HuH-7 (cell line): ENCODE measurements at places on chromosomes 4 and X.

GRCh38 chr4:149768477-149768876, 47.2 kb downstream of the IQCM start:
- DNase-seq, result no peak

DNA sequence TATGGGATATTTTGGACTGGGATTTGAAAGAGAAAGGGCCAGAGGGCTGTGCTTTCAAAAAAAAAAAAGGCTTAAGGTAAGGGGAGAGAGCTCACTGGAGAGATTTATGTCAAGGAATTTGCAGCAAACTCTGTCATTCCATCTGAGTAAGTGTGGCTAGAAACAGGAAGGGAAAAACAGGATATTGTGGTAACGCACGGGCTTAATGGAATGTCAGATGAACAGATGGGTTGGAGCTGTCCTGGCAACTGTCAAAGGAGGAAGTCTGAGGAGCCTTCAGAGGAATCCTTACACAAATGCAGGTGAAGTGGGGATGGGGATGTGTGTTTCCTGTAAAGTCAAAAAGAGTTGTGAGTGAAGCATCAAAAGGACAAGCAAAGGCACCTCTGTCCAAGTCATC, 15.1 kb upstream of the NKX3-2 start:
- DNase-seq, result no peak

DNA sequence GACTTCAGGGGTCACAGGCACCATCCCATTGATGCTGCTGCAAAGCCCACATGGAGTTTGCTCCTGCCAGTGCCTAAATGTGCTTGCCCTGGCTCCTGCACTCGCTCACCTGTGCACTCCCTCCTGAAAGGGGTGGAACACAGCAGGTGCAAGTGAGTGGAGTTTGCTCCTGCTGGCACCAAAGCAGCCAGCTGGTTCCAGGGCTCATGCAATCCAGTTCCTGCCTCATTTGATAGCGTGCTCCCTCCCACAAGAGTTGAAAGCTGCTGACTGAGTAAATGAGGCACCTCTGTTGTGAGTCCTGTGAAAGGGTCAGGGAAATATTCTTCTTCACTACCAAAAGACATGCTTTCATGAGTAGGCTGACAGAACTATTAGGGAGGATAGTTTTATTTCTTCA, 30.5 kb downstream of the CXCL8 start:
- DNase-seq, result no peak

GRCh38 chr4:13986548-13986947, 359.0 kb upstream of the BOD1L1 start:
- no peak for DNase-seq

GRCh38 chr4:154466336-154466735, 25.3 kb downstream of the DCHS2 start:
- DNase-seq, result no peak

DNA sequence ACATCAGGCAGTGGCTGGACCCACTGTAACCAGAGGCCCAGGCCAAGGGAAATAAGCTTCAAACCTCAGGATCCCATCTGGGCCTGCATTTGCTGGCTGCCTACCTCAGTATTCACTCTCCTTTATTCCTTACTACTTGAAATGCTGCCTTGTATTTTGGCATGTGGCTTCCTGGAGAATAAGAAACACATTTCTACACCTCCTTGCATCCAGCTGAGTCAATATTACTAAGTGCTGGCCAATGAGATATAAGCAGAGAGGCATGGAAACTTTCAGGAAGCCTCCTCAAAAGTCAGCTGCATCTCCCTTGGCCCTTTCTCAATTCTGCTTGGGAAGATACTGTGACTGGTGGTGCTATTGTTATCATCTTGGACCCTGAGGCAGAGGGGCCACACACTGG, 59.8 kb upstream of the RELL1 start:
- no peak for DNase-seq

- DNase-seq, result no peak
Measured at GRCh38 chrX:12919051-12919450, 12.6 kb downstream of the TLR8 start.

GRCh38 chr4:40500781-40501180, 128.9 kb downstream of the RBM47 start:
- DNase-seq, result no peak

GRCh38 chr4:55547918-55548317, 1.2 kb upstream of the CLOCK start:
- no peak for DNase-seq

DNA sequence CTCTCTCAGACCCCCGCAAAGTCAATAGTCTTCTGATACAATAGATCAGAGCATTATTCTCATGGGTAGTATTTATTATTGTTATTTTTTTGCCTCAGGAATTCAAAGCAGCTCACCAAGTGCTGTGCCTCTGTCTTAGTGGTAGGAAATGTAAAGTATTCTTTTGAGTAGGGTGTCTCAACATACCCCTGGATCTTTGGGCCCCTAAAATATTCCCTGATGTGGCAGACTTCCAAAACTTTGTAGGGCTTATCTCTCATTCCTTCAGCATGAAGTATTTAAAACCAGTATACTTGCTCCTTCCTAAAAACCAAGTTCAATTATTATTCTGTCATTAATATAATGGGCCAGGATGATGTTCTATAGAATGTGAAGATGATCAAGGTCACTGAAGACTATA, 115.3 kb upstream of the ZNF827 start:
- no peak for DNase-seq

DNA sequence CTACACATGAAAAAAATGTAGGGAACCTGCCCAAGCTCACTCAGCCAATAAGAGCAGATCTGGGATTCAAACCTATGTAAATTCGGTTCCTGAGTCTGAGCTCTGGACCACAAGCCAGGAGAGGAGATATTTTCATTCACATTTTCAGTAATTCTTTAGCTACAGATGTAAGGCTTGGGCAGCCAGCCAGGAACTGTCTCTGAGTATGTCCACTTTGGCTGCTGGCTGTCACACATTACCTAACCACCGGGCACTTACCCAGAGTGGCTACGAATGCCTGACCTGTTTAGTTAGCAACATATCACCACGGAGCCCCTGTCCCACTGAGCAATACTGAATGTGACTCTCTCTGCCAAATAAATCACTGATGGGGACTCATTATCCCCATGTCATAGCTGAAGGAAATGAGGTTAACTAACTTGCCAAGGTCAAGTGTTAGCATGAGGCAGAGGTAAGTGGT, 15.3 kb downstream of the USP46 start:
- DNase-seq, result no peak
